RPMI8226 (cell line): ENCODE measurements at places on chromosomes 16 and 17.

GRCh38 chr16:2081201-2082084 lies 33.7 kb downstream of the TSC2 start:
- no peak for DNase-seq

GRCh38 chr16:62954144-62955032 lies 918.1 kb upstream of the CDH8 start:
- no peak for DNase-seq

GRCh38 chr17:76727745-76728456 lies 1.3 kb downstream of the METTL23 start:
- peak; percentile 35 for DNase-seq

- no peak for DNase-seq
Observed at GRCh38 chr17:37182786-37183465, 192.9 kb upstream of the C17orf78 start.

GRCh38 chr16:78770353-78771091 lies 671.1 kb downstream of the WWOX start:
- peak; percentile 61 for DNase-seq

DNA sequence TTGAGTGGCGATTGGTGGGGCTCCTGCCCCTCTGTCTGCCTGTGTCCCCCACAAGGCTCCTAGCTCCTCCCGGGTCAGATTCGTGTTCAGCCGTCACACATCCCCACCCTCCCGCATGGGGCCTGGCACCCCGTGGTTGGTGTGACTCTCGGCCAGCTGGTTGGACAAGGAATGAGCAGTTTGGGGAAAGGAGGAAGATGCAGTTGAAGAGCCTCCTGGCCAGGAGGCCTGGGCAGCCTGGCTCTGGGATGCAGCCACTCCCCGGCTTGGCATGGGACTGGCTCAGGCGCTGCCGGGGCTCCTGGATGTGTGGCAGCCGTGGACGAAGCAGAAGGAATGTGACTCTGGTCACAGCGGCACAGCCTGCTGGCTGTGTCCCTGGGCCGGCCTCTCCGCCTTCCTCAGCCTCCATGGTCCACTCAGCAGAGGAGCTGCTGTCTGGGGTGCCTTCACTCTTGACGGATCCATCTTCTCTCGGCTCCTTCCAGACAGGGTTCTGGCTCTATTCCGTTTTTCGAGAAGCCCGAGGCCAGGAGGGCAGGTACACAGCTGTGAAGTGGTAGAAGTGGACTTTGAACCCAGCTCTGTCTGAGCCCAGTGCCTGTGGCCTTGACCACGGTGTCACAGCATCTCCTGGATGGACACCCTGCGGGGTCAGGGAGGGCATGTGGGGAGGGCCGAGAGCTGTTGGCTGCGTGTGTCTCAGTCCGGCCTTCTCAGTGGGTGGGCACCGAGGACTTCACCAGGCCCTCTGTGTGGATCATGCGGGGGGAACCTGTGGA lies 2.1 kb downstream of the TRAF7 start:
- DNase-seq, result no peak

DNA sequence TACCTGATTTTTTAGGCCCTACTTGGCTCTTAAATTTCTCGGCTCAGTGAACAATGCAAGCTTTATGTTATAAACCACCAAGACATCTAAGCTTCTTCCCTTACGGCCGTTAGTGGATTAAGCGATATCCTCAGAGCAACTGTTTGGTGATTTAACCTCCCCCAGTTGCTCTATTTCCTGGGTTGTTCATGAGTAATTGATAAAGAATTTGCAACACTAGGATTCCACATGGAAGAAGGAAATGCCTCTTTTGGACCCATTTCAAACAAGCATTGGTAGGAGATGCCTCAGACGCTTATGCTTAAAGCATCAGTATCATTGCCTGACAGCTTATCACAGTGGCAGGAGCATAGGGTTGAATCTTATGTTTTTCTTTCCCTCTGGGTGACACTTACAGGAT lies 65.3 kb downstream of the RBFOX1 start:
- no peak for DNase-seq
